ENCODE measurements at places on chromosomes 3 and 15. TPM values are rescaled to one million over a fixed set of nuclear protein-coding genes. Genes with fewer than 3 reads are reported as not detected.

DNA sequence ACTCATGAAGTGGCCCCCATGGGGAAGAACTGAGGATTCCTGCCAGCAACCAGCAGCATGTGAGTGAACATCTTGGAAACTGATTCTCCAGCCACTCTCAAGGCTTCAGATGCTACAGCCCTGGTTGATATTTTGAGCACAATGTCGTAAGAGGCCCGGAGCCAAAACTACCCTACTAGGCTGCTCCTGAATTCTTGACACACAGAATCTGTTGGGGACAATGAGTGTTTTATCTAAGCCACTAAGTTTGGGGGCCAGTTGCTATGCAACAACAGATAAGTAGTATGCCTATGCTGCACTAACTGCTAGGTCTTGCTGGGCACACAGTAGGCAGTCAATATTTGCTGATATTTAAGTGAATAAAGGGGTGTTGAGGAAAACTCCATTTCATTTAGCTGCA is 89.9 kb upstream of the CHL1 start:
- no peak for DNase-seq

GRCh38 chr15:69920221-69920620 is 177.5 kb downstream of the TLE3 start:
- DNase-seq = no peak

GRCh38 chr3:119352863-119353527 is 58.8 kb downstream of the ARHGAP31 start:
- DNase-seq = no peak

GRCh38 chr3:191263365-191263764 is 64.3 kb downstream of the OSTN start:
- DNase-seq = no peak

DNA sequence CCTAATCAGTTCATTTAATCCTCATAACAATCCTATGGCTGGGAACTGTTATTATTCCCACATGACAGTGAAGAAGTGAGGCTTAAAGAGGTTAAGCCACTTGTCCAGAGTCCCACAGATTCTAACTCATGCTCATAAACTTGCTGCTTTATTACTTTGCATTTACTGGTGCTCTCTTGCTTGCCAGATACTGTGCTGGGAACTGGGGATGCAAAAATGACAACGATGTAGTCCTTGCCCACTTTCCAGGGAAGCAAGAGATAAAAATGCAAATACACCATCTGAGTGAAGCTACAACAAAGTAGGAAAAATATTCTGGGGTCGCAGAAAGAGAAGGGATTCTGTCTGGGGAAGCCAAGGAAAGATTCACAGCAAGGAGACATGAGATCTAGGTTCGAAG is 335.0 kb downstream of the VPS13C start:
- no peak for DNase-seq

DNA sequence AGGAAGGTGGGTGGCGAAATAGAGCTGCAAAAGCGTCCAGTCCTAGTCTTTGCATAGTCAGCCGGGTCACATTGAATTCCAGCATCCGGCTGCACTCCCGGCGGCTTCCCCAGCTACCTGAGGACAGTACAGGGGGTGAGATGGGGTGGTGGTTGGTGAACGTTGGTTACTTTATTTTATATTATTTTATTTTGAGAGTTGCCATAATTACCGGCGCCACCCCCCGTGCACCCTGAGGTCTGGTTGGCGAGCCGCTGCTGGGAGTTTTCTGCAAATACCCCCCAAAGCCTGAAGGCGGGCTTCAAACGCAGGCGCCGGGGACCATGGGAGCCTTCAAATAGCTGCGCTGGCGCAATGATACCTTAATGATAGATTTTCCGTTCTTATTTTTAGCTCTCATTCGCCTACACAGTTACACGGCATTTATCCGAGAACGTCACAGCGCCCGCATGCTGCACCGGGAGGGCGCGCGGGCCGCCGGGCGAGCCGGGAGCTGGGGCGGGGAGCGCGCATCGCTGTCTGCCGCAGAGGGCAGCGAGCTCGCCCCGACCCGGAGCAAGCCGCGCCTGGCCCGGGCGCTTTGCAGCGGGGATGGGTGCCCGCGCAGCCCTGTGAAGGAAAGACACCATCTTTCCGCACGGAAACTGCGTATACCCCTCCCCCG is 756 bp upstream of the RASGRF1 start:
- peak; percentile 50 for DNase-seq

GRCh38 chr3:127658234-127658633 is 14.5 kb upstream of the ABTB1 start:
- DNase-seq = no peak

DNA sequence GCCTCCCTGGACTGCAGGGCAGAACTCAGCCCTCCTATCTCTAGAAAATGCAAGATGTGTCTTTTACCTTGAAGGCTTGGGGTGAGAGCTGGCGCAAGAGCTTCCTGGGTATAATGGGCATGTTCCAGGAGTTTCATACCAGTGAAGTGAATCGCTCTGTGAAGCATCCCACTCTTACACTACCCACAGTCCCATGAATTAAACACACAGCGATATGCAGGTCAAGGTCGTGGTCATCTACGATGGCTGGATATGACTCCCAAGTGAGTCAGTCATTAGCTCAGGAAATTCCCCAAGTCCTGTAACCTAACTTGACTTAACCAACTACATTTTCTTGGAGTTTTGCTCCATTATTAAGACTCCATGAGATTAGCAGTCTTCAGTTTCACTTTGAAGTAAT is 439.7 kb downstream of the NTRK3 start:
- DNase-seq = no peak

GRCh38 chr3:66407611-66408218 is 93.1 kb downstream of the LRIG1 start:
- DNase-seq = peak; percentile 85

Gene GABRR3
- total RNA-seq = not detected

Gene SERPINI2
- total RNA-seq = not detected

Gene IL16
- 25.9 TPM for total RNA-seq

Gene ATP11B
- total RNA-seq = 93.3 TPM

Gene RTP1
- total RNA-seq = not detected
